Osteoblast (primary cell): ENCODE measurements at places on chromosomes 11 and 22. TPM values are rescaled to one million over a fixed set of nuclear protein-coding genes. Genes with fewer than 3 reads are reported as not detected.
A peak's percentile ranks its signal among the peaks of the same experiment; 100 is the strongest.

The NAALADL1 gene
- 15.6 and 17.7 TPM in 2 replicates for total RNA-seq

The RAG1 gene
- total RNA-seq = 0.36 and 0.59 TPM in 2 replicates

The MLC1 gene
- under 0.01 and 0.88 TPM in 2 replicates for total RNA-seq

The DEUP1 gene
- total RNA-seq = under 0.01 TPM in 2 replicates

The ACCSL gene
- under 0.01 TPM in 1 of 2 replicates, not detected in the other for total RNA-seq

The CDCA5 gene
- 2.1 and 3.3 TPM in 2 replicates for total RNA-seq

The RAB36 gene
- total RNA-seq = 7.6 and 8.5 TPM in 2 replicates

The PDHX gene
- total RNA-seq = 25.9 and 29.7 TPM in 2 replicates

The RFPL1 gene
- total RNA-seq = not detected in 2 replicates

The RAB38 gene
- 0.59 and 1.1 TPM in 2 replicates for total RNA-seq

The FXYD2 gene
- total RNA-seq = not detected in 2 replicates

DNA sequence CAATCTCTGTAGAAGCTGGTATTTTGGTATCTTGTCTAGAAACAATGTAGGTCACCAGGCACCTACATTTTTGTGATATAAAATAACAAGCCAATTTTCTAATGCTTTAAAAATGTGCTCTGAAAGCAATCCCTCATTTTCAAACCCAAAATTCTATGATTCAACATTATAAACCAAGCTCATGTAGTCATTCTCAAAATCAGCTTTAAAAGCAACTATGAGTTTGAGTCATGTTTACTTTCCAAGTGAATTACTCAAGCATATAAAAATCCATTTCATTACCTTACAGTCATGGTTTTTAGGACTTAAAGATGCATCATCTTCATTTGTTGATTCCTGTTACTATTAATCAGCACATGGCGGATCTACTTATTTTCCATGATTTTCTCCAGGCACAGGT is 216.4 kb downstream of the GRM5 start:
- peak; percentile 61 for DNase-seq

DNA sequence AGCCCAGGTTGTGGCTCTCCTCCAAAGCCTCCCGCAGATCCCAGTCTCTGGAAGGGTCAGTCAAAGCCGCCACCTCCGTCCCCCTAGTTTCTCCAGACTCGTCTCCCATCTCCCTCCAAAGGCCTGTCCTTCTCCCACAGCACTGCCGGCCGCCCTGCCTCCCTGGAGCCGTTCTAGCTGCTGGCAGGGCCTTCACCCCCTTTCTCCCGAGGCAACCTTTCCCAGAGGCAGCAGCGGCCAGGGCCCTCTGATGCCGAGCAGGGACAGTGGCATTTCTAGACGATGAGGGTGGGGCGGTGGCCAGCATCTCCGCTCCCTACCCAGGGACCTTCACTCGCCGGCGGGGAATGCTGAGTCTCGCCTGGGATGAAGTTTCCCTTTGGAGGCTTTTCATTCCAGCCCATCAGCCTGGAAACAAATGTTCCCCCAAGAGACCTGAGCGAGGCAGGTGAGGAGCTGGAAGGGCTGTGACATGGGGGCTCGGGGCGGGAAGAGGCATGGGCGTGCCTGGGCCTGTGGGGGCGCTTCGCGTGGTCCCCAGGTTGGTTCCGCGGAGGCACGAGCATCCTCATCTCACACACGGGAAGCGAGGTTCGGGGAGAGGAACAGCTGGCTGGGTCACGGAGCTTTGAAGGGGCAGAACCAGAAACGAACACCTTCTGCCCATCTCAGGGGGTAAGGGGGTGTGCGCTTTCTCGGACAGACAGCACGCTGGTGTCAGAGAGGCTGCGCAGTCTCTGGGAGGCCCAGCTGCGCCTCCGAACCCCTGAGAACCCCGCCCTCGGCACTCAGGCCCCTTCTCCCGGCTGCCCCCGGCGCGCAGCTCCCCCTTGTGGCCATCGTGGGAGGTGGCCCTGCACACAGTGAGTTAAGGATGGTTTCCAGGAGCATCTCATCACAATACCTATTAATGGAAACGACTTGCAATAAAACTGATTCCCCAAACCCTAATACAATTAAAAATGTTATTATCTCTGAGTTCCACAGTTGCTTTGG is 18.1 kb upstream of the KLHL35 start:
- peak; percentile 75 for DNase-seq

- DNase-seq = peak; percentile 69
Measured at GRCh38 chr11:10878408-10879214, 20.8 kb upstream of the ZBED5 start.

DNA sequence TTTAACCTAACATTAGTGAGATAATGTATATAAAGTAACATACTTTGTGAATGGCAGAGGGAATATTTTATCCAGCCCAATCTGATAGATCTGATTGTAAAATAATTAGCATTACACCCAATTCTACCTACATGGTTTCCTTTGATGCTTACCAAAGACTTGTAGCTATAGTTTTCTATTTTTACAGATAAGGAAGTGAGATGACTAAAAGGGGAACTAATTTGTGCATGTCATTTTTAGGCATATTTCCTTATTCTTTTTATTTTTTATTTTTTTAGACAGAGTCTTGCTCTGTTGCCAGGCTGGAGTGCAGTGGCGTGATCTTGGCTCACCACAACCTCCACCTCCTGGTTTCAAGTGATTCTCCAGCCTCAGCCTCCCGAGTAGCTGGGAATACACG is 793.7 kb upstream of the LRRC4C start:
- no peak for DNase-seq

GRCh38 chr11:86143087-86144030 is 74.5 kb upstream of the PICALM start:
- no peak for DNase-seq

DNA sequence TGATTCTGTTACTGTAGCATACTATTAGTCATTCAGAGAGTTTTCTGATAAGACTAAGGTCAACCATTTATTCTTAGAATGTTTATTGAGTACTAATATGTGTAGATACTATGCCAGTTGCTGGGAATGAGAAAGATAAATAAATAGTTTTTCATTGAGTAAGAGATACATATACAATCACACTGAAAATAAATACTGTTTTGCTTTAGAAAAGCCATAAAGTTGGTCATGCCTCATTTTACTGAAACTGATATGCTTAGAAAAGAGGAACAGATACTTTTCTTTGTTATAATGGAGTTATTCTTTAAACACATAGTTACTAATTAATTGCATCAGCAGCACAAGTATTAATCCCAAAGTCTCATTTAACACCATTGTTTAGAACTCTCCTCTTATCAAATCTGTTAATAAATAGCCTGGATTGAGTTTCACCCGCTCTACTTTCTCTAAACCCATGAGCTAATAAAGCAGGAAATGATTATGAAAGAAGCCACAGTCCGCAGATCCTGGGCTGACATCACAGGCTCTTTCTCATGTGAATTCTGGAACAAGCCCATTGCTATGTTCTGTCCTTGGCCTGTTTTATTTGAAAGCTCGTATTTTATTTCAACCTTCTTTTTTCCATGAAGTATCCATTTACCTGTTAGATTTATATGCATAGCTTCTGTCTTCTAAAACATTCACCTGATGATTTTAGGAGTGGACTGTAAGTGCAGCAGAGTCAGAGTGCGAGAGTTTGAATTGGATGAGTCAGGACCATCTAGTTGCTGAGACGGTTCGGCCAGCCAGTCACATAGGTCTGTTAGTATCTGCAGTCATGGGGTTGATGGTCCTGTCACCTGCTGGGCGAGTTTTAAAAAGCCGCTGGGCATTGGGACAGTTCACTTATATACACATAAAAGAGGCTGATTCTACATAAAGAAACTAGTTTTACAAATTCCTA is 35.5 kb downstream of the PIWIL4 start:
- peak; percentile 78 for DNase-seq

GRCh38 chr11:79028225-79028624 is 412.6 kb downstream of the TENM4 start:
- DNase-seq = no peak

DNA sequence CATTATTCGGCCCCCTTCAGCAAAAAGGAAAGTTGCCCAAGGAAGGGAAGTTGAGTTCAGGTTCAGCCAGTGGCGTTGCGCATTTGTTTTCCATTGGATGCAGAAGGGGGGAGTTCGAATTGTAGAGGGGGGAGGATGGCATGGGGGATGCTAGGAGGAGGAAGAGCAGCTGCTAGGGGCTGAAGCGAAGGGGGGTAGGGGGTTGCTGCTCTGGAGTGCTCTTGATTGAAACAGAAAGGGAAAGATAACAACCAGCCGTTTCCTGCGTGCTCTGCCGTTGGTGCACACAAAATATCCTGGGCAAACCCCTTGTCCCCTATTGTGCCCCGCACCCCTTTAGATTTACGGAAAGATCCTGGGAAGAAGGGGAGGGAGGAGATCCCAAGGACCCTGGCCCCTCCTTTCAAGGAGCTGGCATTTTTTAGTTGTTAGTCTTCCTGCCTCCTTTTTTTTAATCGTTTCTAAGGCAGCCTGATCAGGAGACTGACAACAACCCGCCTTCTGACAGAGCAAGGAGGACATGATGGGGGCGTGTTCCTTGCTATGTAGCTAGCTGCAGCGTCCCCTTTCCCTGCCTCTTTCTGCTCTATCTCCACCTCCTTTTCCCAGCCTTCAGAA is 2.1 kb downstream of the KMT2A start:
- peak; percentile 94 for DNase-seq

GRCh38 chr11:30568931-30569330 is 17.2 kb downstream of the MPPED2 start:
- DNase-seq = no peak

GRCh38 chr22:32354360-32355351 is 3.0 kb upstream of the RFPL3 start:
- DNase-seq = peak; percentile 92

GRCh38 chr22:44677871-44678555 is 24.0 kb upstream of the PRR5 start:
- DNase-seq = peak; percentile 42

- DNase-seq = peak; percentile 58
Measured at GRCh38 chr22:17266251-17266971, 47.2 kb upstream of the ADA2 start.

DNA sequence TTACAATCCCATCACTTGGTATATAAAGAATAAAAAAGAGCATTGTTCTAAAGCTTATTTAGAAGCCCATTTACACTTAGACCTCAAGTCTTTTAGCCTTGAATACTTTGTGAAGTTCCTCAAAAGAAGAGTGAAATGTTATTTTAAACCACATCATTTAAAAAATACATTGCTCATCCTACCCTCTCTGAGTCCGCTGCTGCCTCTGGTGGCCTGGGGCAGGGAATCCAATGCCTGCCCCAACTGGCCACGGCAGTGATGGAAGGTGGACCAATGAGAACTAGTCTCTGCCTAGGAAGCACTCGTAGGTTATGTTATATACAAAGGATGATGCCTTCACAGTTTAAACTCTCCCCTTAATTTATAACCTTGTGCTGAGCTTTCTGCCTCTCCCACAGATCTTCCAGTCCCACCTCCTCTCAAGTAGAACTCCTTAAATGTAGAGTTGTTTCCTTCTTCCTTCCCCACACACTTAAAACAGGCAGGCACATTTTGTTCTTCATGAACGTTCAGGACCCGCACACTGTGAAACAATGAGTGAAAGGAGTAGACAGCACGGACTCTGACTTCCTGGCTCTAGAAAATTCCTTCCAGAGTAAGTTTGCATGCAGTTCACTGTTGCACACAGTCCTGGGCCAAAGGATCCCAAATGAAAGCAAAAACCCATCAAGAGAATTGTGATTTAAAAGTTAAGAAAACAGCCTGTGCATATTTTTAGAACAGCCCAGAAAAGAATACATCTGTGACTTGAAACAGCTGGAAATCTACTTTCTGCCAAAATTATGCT is 167.8 kb downstream of the RRAS2 start:
- no peak for DNase-seq

GRCh38 chr11:70790671-70791300 is 392.5 kb downstream of the CTTN start:
- DNase-seq = peak; percentile 29

DNA sequence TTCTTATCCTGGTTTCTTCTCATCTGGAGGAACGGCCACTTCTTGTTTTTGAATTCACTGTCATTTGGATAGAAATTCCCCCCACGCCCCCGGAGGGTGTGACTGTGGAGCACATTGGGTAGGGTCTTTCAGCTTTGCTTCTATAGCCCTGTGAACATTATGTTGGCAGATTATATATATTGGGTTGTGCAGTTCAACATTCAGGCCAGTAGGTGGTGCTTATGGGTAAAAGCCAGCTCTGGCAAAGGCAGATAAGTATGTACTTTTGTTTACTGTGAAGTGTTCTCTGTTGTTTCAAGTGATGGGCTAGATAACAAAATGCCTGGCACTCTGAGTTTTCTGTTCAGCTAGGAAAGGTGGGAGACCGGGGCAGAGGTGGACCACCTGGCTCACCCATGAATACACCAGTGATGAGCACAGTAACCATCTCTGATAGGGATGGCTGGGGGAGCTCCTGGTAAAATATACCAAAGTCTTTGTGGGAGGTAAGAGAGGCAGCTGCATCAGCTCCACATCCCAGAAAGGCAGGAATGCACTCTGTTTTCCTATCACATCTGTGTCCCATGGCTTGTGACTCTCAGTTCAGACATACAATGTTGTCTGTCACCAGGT is 1348.2 kb upstream of the RAG2 start:
- no peak for DNase-seq

DNA sequence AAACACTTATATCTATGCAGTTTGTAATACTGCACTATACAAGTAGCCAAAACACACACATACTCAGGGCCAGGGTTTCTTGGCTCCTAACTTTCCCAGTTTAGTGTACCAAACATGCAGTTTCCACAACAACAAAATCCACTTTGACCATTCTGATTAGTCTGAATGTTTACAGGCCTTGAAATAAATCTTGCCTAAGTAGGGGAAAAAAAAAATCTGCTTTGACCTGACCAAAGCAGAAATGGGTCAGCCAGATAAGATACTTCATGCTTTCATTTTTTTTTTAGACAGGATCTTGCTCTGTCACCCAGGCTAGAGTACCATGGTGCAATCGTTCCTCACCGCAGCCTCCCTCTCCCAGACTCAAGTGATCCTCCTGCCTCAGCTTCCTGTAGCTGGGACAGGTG is 10.1 kb downstream of the PRR14L start:
- DNase-seq = no peak

DNA sequence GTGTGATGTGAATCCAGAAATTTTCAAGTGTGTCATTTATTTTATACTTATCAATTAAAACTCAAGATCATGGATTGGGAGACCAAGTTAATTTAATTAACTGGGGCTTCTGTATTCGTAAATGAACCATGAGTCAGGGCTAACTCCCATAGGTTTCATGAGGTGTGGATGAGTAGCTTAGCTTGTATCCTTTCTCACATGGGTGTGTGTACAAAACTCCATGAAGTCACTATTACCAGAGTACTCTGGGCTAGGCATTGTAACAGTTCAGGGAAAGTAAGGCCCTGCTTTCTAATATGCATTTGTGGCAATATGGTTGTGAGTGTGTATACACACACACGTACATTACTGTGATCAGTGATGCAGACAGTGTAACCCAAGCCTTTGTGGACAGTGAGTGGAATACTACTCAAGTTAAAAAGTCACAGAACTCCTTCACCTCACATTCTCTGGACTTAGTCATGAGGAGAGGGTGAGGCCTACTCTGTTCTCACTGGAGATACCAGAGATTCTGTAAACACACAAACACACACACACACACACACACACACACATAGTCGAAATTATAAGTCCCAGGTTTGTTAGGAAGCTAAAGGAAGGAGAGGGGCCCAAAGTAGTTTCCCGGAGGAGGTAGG is 3.5 kb downstream of the CNTF start:
- no peak for DNase-seq

- DNase-seq = peak; percentile 59
Measured at GRCh38 chr11:2687782-2688191, 12.0 kb downstream of the KCNQ1OT1 start.

GRCh38 chr11:32434356-32435151 is 785 bp downstream of the WT1 start:
- no peak for DNase-seq

- DNase-seq = no peak
Measured at GRCh38 chr11:132237781-132238180, 867.4 kb downstream of the NTM start.
